ENCODE measurements at places on chromosomes 6 and 20.

GRCh38 chr6:151948002-151948743 is 140.7 kb downstream of the ESR1 start:
- H3K4me1 ChIP-seq: peaks cover 20% of the 10 kb centered on the region
- peak overlapping the region; percentile 90 for H3K27ac ChIP-seq
- H3K27me3 ChIP-seq: peaks cover 4% of the 10 kb centered on the region
- DNase-seq: peak; percentile 63

- H3K27me3 ChIP-seq: no peaks in the 10 kb centered on the region
- no peak for DNase-seq
- H3K27ac ChIP-seq: peak overlapping the region; percentile 17
Measured at GRCh38 chr20:37295001-37295400, 5.5 kb downstream of the MANBAL start.

DNA sequence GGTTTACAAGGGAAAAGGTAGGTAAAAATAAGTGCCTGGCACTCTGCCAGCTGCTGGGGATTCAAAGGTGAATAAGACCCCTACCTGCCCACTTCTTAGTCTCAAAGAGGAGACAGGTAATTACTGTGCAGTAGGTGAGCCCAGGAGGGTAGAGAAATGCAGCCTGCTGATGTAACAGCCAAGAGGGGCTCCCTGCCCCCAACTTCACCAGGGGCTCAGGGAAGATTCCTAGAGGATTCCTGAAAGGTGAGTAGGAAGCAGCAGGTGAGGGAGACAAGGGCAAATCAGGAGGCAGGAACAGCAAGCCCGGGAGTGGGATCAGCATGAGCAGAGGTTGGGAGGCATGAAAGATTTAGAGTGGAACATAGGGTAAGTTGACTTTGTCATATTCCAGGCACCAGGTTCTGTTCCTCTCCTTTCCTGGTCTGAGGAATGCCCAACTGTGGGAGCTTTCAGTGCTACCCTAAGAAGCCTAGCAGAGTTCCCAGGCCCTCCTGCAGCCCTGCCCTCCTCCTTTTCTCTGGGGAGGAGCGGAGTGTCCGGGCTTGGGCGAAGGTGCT is 258.1 kb downstream of the LRFN2 start:
- no peaks in the 10 kb centered on the region for H3K36me3 ChIP-seq
- peaks cover 4% of the 10 kb centered on the region for H3K27me3 ChIP-seq
- H3K27ac ChIP-seq: no peak overlapping the region
- no peak for DNase-seq
- peaks cover 10% of the 10 kb centered on the region for H3K4me1 ChIP-seq
- H3K4me3 ChIP-seq: no peak overlapping the region

GRCh38 chr6:95325916-95326315 is 251.4 kb upstream of the MANEA start:
- no peaks in the 10 kb centered on the region for H3K4me1 ChIP-seq
- no peaks in the 10 kb centered on the region for H3K27me3 ChIP-seq
- H3K27ac ChIP-seq: no peak overlapping the region
- H3K4me3 ChIP-seq: no peak overlapping the region
- no peak for DNase-seq

DNA sequence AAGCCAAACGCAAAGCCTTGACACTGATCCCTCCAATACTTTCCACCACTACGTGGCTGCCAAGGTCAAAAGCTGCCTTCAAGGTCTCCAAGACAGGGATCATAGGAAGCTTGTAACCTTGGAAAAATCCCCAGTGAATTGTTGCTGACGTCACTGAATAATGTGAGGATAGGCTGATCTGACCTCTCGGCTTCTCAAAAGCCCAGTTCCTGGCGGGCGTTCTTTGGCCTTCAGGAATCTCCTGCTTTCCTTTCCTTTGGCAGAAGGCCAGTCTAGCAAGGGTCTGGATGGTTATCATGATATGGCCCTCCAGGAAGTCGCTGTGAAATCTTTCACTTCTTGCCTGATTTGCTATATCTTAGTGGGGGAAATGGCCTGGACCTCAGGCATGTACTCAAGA is 61.4 kb upstream of the TNFAIP3 start:
- peak overlapping the region; percentile 54 for H3K27ac ChIP-seq
- no peak overlapping the region for H3K4me3 ChIP-seq
- no peak for DNase-seq
- H3K27me3 ChIP-seq: no peaks in the 10 kb centered on the region
- peaks cover 6% of the 10 kb centered on the region for H3K36me3 ChIP-seq

GRCh38 chr6:170175644-170176135 is 115.2 kb downstream of the DLL1 start:
- no peak for DNase-seq
- no peak overlapping the region for H3K27ac ChIP-seq
- H3K4me3 ChIP-seq: no peak overlapping the region
- H3K27me3 ChIP-seq: peaks cover 37% of the 10 kb centered on the region
- H3K4me1 ChIP-seq: peaks cover 10% of the 10 kb centered on the region

- H3K27me3 ChIP-seq: peaks cover 11% of the 10 kb centered on the region
- DNase-seq: no peak
- H3K4me1 ChIP-seq: no peaks in the 10 kb centered on the region
- no peak overlapping the region for H3K4me3 ChIP-seq
- H3K36me3 ChIP-seq: no peaks in the 10 kb centered on the region
- no peak overlapping the region for H3K27ac ChIP-seq
Measured at GRCh38 chr20:43255877-43256276, 66.2 kb upstream of the PTPRT start.

GRCh38 chr6:151553416-151554165 is 59.8 kb downstream of the CCDC170 start:
- no peak overlapping the region for H3K4me3 ChIP-seq
- no peaks in the 10 kb centered on the region for H3K4me1 ChIP-seq
- DNase-seq: no peak
- no peaks in the 10 kb centered on the region for H3K27me3 ChIP-seq
- H3K36me3 ChIP-seq: peaks cover 4% of the 10 kb centered on the region

GRCh38 chr6:132023490-132023889 is 72.3 kb upstream of the CCN2 start:
- H3K27ac ChIP-seq: no peak overlapping the region
- no peaks in the 10 kb centered on the region for H3K27me3 ChIP-seq
- DNase-seq: no peak
- no peaks in the 10 kb centered on the region for H3K36me3 ChIP-seq

DNA sequence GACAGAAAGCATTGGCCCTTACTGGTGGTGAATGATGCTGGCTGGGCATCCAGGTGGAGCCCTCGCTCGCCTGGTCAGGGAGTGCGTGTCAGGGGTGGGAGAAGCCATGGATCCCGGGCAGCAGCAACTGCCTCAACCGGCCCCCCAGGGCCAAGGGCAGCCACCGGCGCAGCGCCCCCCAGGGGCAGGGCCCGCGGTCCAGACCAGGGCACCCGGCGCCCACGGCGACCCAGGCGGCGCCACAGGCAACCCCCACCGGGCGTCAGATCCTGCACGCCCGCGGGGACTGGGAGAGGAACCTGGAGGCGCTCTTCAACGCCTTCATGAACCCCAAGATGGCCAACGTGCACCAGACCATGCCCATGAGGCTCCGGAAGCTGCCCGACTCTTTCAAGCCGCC is 101.7 kb upstream of the SAMD5 start:
- no peak for DNase-seq
- H3K27ac ChIP-seq: no peak overlapping the region
- no peak overlapping the region for H3K4me3 ChIP-seq
- H3K36me3 ChIP-seq: peaks cover 4% of the 10 kb centered on the region
- H3K4me1 ChIP-seq: no peaks in the 10 kb centered on the region

DNA sequence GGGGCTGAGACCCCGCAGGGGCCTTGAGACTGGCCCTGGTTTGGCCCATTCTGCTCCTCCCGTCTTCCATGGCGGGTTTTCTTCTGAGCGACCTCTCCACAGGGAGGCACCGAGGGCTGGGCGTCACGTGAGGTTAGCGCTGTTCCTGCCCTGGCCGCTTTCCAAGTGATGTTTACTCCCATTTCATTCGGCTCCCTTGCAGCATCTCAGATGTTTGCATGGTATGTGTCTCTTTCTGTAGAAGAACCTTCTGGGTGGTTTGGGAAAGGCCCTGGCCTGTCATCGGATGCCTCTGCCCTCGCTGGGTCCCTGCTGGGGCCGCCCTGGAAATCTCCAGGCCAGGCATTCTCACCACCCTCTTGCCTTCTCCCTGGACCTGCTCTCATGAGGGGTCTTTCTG is 17.3 kb downstream of the RAMACL start:
- H3K4me1 ChIP-seq: no peaks in the 10 kb centered on the region
- DNase-seq: no peak
- no peak overlapping the region for H3K4me3 ChIP-seq

- H3K4me1 ChIP-seq: no peaks in the 10 kb centered on the region
- H3K4me3 ChIP-seq: no peak overlapping the region
- H3K27me3 ChIP-seq: peaks cover 31% of the 10 kb centered on the region
- H3K36me3 ChIP-seq: no peaks in the 10 kb centered on the region
- no peak for DNase-seq
Measured at GRCh38 chr6:159267165-159267564, 98.0 kb downstream of the FNDC1 start.

- H3K4me1 ChIP-seq: peaks cover 3% of the 10 kb centered on the region
- no peaks in the 10 kb centered on the region for H3K36me3 ChIP-seq
- no peak for DNase-seq
Measured at GRCh38 chr6:167685654-167686053, 141.1 kb upstream of the AFDN start.

- DNase-seq: no peak
- H3K4me1 ChIP-seq: no peaks in the 10 kb centered on the region
- no peak overlapping the region for H3K4me3 ChIP-seq
- H3K27ac ChIP-seq: no peak overlapping the region
- H3K27me3 ChIP-seq: peaks cover 17% of the 10 kb centered on the region
Measured at GRCh38 chr6:70282312-70282918, 20.5 kb downstream of the COL9A1 start.

DNA sequence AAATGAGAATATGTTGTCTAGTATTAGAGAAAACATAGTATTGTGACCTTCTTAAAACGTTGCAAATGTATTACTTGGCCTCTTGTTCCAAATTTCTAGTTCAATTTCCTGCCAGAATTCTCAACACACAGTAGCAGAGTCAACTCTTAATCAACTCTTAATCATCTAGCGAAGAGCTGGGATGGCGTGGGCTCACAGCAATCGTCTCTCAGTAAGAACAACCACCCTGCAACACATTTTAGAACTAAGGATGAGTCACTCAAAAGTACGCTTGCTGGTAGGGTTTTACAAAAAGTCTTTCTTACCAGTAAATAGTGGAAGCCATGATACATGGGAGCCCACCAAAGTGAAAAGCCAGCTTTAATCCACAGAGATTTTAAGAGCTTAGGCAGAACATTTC is 24.6 kb downstream of the GPR6 start:
- no peak for DNase-seq
- H3K4me1 ChIP-seq: no peaks in the 10 kb centered on the region
- no peaks in the 10 kb centered on the region for H3K36me3 ChIP-seq
- no peak overlapping the region for H3K4me3 ChIP-seq
- H3K27me3 ChIP-seq: peaks cover 24% of the 10 kb centered on the region

GRCh38 chr20:41040855-41041254 is 12.2 kb downstream of the TOP1 start:
- peak overlapping the region; percentile 62 for H3K27ac ChIP-seq
- no peak overlapping the region for H3K4me3 ChIP-seq
- peaks cover 47% of the 10 kb centered on the region for H3K4me1 ChIP-seq
- H3K27me3 ChIP-seq: no peaks in the 10 kb centered on the region
- peaks cover 4% of the 10 kb centered on the region for H3K36me3 ChIP-seq
- DNase-seq: no peak

GRCh38 chr6:38264605-38265004 is 375.1 kb downstream of the BTBD9 start:
- H3K4me1 ChIP-seq: peaks cover 17% of the 10 kb centered on the region
- no peak overlapping the region for H3K27ac ChIP-seq
- no peaks in the 10 kb centered on the region for H3K27me3 ChIP-seq
- no peaks in the 10 kb centered on the region for H3K36me3 ChIP-seq
- no peak overlapping the region for H3K4me3 ChIP-seq

GRCh38 chr6:74606582-74607071 is 599.2 kb downstream of the COL12A1 start:
- H3K27ac ChIP-seq: no peak overlapping the region
- no peak for DNase-seq
- H3K27me3 ChIP-seq: no peaks in the 10 kb centered on the region
- no peaks in the 10 kb centered on the region for H3K4me1 ChIP-seq

DNA sequence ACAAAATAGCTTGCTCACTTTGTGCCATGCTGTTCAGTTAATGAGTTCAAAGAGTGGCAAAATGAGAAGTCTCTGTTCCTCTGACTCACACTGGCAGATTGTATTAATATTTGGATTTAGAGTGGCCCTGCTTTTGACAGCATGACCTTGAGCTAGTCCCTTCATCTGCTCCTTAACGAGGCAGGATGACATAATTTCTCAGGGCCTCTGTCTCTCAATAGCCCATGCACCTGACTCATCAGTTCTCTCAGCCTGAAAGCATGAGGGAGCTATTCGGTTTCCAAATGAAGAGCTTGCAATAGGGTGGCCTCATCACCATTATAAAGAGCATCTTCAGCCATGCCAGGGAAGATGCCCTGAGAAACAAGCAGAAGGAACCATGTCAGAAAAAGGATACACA is 38.2 kb downstream of the CAP2 start:
- no peak for DNase-seq
- no peaks in the 10 kb centered on the region for H3K4me1 ChIP-seq
- no peak overlapping the region for H3K27ac ChIP-seq

DNA sequence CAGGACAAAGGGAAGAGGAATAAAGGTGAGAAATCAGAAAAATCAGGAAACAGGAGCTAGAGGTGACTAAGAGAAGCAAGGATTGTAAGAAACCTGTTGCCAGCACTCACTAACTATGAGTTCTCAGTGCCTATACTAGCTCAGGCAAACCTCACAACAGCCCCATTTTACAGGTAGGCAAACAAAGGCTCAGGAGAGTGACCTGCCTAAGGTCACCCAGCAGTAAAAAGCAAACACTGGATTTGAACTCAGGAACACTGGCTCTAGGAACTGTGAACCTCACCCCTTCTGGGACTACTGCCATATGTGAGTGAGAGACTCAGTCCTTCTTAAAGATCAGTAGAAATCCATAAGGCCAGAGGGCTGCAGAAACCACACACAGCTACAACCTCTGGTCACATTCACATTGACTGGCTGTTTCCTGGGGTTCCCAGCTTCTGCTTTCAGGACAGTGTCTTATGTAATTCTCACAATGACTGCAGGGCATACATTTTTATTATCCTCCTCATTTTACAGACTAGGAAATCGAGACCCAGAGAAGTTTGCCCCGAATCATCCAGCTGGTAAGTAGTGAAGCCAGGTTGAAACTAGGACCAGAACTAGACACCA is 80.7 kb upstream of the MAFB start:
- no peak overlapping the region for H3K27ac ChIP-seq
- no peak for DNase-seq
- H3K27me3 ChIP-seq: peaks cover 9% of the 10 kb centered on the region

GRCh38 chr6:112017169-112017568 is 36.7 kb upstream of the CCN6 start:
- no peak overlapping the region for H3K4me3 ChIP-seq
- no peaks in the 10 kb centered on the region for H3K27me3 ChIP-seq
- no peaks in the 10 kb centered on the region for H3K4me1 ChIP-seq
- DNase-seq: no peak

- H3K27me3 ChIP-seq: no peaks in the 10 kb centered on the region
- H3K4me3 ChIP-seq: no peak overlapping the region
- no peaks in the 10 kb centered on the region for H3K4me1 ChIP-seq
- no peak for DNase-seq
- H3K27ac ChIP-seq: no peak overlapping the region
Measured at GRCh38 chr6:52495922-52496321, 75.8 kb downstream of the EFHC1 start.
